WERI-Rb-1 (cell line): ENCODE measurements at places on chromosomes 1 and 21.
A peak's percentile ranks its signal among the peaks of the same experiment; 100 is the strongest.

DNA sequence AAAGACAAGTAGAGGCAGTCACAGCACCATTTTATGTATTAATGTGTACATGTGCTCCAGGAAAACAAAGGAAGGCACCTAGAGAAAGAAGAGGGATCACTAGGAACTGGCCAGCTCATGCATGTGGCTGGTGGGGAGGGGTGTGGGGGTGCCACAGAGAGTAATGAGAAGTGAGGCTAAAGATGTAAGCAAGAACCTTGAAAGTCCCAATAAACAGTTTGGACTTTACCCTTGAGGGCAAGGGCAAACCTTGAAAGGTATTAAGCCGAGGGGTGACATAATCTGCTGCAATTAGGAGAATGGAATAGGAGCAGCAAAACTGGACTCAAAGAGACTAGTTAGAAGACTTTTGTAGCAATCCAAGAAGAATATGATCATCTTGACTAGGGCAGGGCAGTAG is 51.5 kb downstream of the ERI3 start:
- DNase-seq = no peak

DNA sequence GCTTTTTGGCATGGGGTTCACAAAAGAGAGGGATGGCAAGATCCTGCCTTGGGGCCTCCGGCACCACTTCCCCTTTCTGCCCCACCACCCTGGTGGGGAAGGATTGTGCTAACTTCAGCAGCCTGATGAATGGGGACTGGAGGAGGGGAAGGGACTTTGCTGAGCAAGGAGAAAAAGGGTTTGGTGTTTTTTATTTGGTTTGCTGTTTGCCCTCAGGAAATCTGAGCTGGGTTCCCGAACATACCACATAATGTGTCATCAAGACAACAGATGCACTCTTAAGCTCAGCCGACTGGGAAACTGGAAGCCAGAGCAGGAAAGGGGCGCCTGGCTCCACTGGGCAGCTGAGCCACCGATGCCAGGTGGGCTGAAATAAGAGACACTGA is 19.8 kb downstream of the OLFML2B start:
- no peak for DNase-seq

- DNase-seq = peak; percentile 86
Observed at GRCh38 chr1:147504801-147505311, 36.4 kb upstream of the BCL9 start.

GRCh38 chr1:179817789-179818188 is 59.8 kb downstream of the TOR1AIP2 start:
- DNase-seq = no peak

DNA sequence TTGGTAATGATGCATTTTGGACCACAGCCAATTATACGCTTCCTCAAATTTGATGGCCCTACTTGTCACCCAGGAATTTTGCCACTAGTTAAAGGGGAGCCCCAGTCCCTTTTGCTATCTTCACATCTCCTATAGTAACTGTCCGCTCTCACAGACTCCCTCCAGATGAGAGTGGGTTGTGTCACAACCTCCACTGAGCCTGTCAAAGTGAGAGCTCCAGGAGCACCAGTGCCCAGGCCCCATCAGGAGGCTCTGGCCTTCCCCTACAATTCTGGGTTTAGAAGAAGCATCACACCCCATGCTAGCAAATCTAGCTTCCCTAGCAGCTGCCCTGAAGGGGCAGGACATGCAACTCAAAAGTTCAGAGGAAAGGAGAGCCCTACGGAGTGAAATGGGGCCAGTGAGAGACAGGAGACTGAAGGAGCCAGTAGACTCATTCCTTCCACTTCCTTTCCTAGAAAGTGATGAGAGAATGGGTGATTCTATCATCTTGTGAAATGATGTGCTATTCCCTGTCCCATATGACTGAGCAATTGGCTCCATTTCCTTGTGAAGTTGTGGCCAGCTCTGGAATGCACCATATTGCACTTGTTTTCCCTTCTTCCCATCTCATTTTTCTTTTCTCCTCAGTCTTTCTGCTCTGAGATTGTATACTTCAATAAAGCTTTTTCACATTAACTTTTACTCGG is 541.3 kb downstream of the DPYD start:
- DNase-seq = no peak

DNA sequence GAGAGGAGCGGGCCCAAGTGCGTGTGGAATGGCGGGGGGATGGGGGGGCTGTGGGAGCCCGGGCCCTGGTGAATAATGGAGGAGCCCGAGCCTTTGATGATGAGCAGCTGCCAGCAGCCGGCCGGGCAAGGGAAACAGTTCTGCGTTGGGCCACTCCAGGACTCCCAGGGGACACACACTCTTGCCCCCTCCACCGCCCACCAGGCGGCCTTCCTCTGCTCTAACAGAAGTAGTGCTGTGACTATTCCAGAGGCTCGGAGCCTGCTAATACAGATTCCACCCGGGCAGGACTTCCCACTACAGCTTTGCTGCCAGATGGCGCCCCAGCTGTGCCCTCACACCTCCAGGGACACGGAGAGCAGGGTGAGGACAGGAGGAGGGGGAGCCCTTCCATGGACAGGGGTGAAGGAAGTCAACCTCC is 48.2 kb upstream of the LRP8 start:
- DNase-seq = peak; percentile 97

- peak; percentile 60 for DNase-seq
Observed at GRCh38 chr1:22876359-22877111, 96.1 kb downstream of the LACTBL1 start.

DNA sequence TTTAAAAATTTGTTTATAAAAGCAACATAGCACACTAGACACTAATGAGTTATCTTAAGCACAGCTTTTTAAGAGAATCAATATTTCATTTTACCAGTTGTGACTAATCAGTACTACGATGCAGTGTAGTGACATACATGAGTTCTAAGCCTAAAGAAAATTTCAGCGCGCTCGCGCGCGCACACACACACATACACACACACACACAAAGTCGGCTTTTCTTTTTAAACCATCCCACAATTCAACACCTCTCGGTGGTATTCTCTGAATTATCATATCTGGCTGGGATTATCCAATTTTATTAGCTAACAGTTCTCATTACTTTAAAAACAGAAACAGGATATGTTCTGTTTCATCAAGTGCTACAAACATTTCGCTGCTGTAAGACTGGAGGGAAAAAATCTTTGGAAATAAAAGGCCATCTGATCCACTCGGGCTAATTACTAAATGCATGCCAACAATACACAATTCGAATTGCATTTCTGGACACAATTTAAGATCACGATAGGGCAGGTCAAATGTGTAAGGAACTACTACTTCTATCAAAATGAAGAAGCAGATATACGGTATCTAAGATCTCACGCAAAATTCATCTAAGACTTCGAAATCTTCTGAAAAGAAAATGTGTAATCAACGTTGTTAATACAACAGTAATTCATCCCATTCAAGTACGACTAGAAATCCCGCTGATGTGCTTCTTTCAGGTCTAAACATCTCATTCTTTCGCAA is 1.2 kb downstream of the TUT4 start:
- DNase-seq = peak; percentile 57

DNA sequence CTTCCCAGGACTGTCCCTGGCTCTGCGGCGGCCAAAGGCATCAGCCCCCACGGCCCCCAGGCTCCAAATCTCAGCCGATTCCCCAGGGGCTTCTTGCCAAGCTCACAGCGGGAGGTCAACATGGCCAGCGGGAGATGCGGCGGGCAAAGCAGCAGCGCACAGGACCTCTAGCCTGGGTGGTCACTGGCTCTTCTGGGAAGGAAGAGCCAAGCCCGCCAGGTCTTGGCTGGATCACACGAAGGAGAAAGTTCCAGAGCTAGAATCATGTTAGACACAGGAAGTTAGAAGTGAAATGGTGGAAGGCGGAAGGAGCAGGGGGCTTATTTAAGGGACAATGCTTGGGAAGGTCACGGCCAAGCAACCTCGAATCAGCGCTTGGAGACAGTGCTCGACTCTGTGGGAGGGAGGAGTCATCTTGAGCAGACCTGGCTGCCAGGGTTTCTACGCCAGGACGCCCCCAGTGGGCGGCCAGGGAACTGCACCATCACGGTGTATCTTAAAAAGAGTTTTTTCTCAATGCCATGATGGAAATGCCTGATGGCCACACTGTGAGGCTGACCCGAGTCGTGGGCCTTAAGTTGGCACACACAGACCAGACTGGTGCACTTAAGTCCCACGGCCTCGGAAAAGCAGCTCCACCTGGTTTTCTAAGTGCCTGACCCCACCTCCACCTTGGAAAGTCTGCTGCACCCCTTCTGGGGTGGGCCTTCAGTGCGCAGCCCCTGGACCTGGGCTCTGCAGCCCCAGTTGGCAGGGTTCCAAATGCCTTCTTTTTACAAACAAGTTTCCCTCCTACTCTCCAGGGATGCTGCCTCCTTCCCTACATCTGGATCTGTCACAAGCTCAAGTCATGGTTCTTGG is 29.3 kb downstream of the SLC66A1 start:
- peak; percentile 80 for DNase-seq

DNA sequence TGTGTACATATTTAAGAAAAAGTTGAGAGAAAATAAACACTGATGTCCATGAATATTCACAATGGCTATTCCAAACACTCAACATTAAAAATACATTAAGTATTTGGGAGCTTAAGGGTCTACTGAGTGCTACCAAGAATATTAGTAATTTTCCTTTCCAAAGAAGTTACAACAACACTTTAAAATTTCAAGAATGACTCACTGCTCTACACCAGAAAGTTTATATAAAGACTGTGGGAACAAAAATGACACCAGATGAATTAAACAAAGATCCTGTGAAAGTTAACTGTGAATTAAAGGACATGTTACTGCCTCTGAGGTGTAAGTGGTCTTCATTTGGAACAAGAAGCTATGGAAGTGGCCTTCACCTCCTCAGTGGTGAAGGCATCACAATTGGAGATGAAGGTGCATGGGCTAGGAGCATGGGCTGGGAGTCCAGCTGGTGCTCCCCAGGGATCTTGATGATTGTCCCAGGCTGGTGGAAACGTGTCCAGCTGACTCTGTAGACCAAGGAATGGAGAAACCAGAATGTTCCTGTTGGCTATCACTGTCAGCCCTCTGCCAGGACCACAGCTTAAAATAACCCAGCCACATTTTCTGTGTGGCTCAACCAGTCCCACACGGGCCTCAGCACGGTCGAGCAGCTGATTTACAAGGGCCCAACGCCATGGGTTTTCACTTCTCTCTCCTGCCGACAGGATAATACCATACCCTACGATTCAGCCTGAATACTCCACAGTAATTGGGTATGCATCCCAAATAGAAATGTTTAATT is 28.8 kb downstream of the TAF5L start:
- no peak for DNase-seq

GRCh38 chr1:109850194-109850593 is 60.5 kb upstream of the CSF1 start:
- DNase-seq = no peak

DNA sequence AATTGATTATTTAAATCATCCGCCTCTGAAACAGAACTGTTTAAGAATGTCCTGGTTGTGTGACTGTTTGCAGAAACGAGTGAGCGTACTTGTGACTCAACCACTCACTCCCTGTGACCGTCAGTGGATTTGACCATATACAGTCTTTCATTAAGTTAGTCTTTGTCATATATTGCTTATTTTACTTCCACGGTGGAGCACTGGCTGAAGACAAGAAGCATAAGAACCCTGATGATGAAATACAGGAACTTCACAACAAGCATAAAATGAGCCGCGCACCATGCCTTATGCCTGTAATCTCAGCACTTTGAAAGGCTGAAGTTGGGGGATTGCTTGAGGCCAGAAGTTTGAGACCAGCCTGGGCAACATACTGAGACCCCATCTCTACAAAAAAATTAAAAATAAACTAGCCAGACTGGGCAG is 194.0 kb downstream of the TOMM20 start:
- no peak for DNase-seq

- DNase-seq = no peak
Observed at GRCh38 chr1:200909071-200909470, 14.4 kb downstream of the INAVA start.

DNA sequence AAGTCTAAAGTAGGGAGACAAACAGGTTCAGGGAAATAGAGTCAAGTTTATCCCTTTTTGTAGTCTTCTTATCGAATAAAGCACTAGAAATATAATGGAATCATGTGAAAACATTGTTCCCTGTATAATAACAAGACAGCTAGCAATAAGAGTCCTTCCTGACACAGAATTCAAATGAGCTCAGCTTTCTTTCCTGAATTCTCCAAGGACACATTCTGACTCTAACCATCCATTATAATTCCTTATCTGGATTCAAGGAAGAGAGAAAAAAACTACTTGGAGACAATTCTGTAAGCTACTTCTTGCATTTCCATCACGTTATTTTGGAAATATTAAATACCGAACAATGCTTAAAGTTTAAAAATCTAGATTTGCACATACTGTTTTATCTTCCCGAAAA is 58.8 kb downstream of the ANKRD13C start:
- no peak for DNase-seq

DNA sequence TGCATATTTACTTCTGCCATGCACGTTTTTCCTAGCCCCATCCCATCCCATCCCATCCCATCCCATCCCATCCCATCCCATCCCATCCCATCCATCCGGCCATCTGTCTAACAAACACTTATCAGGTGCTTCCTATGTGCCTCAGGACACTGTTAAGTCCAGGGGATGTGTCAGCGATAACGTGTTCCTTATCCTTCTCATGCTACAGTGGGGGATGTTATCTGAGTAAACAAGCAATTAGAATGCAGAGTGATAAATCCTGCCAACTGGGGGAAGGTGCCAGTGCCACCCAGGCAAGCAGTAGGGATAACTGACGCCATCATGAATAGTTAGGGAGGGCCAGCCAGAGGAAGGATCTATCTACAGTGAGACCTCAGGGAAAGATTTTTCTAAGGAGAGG is 304.2 kb downstream of the CAMTA1 start:
- DNase-seq = no peak
